ENCODE measurements at places on chromosomes 11 and 22.

DNA sequence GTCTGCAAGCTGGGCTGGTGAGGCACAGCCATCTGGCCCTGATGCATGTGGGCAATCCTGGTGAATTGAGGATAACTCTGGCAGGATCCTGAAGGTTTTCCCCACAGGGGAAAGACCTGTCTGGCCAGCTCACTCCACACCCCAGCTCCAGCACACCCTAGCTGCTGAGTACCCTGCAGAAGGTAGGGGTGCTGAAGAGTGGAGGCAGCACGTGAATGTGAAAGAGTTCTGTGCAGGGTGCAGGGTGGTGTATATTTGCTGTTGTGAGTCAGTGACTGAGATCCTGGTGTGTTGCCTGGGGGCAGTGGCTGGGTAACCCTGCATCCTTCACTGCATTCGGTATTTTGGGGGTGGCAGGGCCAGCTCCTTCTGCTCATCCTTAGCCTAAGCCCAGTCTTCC is 22.4 kb downstream of the DGAT2 start:
- DNase-seq, result no peak

- no peak for DNase-seq
Measured at GRCh38 chr11:75380245-75380644, 19.1 kb upstream of the RPS3 start.

GRCh38 chr22:41777749-41778425 is 22.6 kb upstream of the CCDC134 start:
- DNase-seq, result no peak

DNA sequence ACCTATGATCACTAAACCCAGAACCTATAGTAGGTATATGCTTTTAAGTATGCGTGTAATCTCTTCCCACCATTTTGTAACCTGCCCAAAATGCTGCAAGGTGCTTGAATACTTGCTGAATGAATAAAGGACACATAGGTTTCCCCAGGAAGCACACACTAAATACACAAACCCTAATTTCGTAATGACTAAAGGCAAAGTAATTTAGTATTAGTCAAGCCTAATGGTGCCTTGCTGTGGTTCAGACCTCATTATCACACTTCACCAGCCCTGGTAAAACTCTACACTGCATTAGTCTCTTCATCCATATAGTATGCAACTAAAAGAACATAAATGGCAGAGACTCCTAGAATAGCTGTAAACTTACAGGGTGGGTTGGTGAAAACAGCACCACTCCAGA is 289.0 kb upstream of the PITPNB start:
- DNase-seq, result peak; percentile 12

DNA sequence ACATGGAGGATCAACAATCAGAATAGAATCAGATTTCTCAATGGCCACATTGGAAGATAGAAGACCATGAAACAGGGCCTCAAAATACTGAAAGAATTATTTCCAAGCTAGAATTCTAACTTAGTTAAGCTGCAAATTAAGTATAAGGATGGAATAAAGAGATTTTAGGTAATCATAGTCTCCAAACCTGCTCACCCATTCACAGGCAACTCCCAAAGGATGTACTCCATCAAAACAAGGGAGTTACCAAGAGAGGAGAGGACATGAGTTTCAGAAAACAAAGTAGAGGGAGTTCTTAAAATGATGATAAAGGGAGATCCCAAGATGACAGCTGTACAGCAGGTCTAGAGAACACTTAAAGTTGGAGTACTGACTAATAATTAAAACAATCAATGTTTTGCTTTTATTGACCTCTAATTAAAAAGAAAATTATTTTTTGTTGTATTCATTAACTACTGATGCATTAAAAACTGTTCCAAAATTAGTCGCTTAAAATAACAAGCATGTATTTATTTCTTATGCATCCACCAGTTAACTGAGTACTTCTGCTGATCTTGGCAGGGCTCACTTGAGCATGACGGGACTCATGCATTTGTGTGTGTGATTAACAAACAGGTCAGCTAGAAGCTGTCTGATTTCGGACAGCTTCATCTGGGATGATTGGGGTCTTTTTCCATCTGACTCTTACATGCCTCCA is 95.6 kb downstream of the CD44 start:
- no peak for DNase-seq

DNA sequence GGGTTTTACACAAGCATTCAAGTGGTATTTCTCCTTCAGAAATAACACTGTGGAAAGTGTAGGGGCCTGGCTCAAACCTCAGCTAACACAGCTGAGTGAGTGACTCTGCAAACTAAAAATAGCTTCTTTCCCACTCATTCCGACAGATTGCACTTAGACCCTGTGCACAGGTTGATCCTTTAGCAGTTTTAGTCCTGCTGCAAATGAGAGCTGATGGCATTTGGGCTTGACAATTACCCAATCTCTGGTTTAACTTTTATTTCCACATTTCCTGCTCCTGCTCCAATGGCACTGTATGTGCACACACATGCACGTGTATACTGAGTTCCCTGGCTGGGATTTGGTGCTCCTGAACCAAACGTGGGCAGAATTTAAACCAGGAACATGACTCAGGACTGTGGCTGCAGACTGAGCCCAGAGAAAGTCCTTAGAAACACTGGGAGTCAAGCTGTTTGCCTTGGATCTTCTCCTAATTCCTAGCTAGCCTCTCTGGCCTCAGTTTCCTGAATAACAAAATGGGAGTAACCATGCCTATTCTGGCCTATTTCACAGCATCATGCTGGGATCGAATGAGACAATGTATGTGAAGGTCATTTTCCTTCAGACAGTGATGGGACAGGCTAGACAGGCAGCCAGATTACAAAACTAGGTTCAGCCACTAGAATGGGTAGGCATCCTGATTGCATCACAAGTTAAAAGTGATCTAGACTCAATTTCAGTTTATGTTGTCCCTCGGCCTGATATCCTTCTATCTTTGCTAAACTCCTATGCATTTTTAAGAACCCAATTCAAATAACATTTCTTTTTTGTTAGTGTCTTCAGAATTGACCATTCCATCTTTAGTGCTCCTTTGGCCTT is 58.2 kb downstream of the SERGEF start:
- no peak for DNase-seq

DNA sequence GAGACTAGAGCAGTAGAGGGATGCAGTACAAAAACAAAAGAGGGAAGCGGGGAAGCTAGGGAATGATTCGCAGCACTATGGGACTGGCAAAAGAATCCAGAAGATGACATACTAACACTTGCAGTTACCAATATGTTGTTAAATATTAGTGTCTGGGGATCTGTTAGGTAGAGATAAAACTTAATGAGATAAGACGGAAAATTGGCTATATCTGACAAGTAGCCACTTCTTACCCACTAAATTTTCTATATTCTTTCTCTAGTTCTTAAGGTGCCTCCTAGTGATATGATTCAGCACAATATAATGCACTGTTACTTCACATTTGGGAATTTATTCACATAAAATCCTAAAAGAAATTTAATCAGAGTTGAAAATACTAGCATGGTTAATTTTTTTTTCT is 30.8 kb downstream of the CCDC90B start:
- DNase-seq, result no peak

- no peak for DNase-seq
Measured at GRCh38 chr22:48076008-48076407, 1313.6 kb downstream of the TBC1D22A start.

- DNase-seq, result peak; percentile 41
Measured at GRCh38 chr11:64294774-64295173, 3.7 kb downstream of the KCNK4 start.

- peak; percentile 97 for DNase-seq
Measured at GRCh38 chr11:102802341-102802740, 4.4 kb upstream of the MMP1 start.

- DNase-seq, result no peak
Measured at GRCh38 chr11:75383246-75383645, 16.1 kb upstream of the RPS3 start.

DNA sequence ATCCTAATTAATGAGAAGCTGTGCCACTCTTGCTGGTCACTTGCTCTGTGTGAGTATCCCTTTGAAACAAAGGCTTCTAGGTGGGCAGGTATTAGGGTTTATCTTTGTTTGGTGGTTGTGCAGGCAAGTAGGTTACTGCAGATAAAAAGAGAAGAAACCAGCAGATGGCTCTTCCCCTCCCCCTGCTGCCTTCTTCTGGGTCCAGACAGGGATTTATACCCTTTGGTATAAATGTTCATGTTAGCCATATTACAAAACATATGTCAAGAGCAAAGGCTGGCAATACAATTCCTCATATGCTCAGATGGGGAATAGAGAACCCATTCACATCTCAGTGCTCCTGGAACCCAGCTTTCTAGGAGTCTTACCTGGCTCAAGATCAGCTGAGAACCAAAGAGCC is 109.9 kb downstream of the NAV2 start:
- DNase-seq, result no peak

- peak; percentile 98 for DNase-seq
Measured at GRCh38 chr11:9774591-9775397, 110.9 kb downstream of the SWAP70 start.

DNA sequence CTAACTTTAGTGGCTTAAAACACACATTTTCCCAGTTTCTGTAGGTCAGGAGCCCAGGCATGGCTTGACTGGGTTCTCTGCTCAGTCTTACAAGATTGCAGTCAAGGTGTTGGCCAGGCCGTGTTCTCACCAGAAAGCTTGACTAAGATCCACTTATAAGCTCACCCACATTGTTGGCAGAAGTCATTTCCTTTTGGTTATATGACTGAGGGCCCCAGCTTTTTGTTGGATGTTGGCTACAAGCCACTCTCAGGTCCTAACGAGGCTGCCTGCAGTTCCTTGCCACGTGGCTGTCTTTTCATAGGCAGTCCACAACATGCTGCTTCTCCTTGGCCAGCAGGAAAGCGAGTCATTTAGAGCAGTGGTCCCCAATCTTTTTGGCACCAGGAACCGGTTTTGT is 79.3 kb upstream of the CRTAM start:
- DNase-seq, result no peak

DNA sequence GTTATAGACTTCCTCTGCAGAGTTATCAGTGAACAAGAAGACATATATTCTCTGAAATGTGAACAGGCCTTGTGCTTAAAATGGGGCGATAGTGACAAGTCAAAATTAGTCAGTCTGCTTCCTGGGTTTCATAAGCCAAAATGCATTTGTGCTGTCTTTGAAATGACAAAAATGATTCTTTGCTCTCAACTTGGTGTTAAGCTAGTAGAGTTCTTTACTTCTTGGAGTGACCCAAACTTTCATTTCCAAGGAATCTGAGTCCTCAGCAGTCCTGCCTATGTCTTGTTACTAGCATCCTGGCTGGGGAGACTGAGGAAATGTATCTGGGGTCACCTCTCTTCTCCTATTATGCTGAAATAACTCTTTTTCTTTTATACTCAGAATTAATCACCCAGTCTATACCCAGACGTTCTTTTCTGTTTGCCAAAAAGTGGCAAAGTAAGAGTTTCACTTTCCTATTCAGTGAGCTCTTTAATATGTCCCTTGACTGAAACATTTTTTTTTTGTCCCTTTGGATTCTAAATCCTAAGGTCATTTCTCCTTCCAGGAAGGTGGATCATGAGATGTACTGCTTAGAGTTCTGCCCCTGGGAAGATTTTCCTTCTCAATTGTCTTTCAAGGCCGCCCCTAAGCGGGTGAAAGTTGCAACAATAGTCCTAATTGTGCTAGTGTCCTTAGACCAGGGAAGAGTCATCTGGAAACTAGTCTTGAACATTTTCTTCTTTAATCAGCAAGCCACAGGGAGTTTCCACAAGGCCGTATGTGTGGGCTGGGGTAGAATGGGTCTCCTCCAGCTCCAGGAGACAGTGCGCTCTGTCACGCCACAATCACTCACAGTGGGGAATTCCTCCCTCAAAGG is 53.0 kb upstream of the RDX start:
- DNase-seq, result no peak

DNA sequence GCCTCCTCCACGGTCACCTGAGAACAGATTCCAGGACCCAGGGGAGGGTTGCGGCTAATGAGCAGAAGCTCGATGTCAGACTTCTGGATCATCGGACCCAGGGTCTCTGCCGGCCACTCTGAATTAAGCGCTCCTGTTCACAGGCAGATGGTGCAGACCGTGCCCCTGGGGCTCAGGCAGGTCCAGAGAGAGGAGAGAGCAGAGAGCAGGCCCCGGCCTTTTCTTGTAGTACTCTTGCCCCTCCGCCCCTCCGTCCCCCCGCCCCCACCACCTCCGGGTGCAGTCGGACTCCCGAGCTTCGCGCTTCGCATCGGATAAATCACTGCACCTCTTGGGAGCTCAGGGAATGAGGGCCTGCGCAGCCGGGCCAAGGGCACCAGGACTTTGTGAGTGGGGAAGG is 50.3 kb downstream of the RPS6KA4 start:
- no peak for DNase-seq

- no peak for DNase-seq
Measured at GRCh38 chr22:36904260-36904880, 9.1 kb upstream of the CSF2RB start.

DNA sequence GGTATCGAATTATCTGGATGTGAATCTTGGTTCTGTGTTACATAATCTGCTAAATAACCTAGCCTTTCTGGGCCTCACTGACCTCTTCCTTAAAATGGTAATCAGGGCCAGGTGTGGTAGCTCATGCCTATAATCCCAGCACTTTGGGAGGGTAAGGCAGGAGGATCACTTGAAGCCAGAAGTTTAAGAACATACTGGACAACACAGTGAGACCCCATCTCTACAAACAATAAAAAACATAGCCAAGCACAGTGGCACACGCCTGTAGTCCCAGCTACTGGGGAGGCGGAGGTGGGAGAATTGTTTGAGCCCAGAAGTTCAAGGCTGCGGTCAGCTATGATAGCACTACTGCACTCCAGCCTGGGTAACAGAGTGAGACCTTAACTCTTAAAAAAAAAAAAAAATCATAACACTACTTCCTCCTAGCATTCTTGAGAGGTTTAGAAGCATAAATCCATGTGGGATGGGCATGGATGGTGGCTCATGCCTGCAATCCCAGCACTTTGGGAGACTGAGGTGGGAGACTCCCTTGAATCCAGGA is 72.5 kb downstream of the C11orf65 start:
- DNase-seq, result no peak

GRCh38 chr11:100851147-100851546 is 164.1 kb downstream of the ARHGAP42 start:
- DNase-seq, result peak; percentile 63

GRCh38 chr11:108474664-108475463 is 7.5 kb upstream of the C11orf65 start:
- DNase-seq, result no peak

- DNase-seq, result peak; percentile 68
Measured at GRCh38 chr11:44621140-44621681, 55.7 kb downstream of the CD82 start.

DNA sequence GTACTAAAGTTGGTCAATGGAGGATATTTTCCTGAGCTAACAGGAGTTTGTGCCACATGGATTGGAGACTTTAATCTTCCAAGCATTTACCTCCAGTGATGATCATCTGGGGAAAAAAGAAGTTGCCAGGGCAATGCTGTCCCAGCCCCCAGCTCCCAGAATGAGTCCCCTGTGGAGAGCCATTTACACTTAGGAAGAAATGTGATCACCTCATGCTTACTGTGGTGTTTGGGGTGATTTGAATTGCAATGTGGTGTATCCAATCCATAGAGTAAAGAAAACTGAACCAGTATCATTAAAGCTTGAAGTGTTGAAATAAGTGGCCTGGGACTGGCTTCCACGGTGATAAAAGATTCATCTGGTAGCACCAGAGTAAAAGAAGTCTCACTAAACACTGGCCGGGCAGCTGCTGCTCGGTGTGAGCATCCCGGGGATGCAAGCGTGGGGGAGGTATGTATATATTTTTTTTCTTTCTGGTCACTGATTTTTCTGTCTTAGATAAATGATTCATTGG is 117.2 kb upstream of the NTM start:
- no peak for DNase-seq

GRCh38 chr11:104699981-104700380 is 198.3 kb downstream of the CASP12 start:
- DNase-seq, result no peak

GRCh38 chr22:39530692-39531331 is 1.7 kb downstream of the RPS19BP1 start:
- peak; percentile 61 for DNase-seq

Measured in fibroblast of skin of scalp (primary cell).